ENCODE measurements at places on chromosomes 11 and 22. TPM values are rescaled to one million over a fixed set of nuclear protein-coding genes. Genes with fewer than 3 reads are reported as not detected.

PPARA gene
- total RNA-seq, result 14.2 TPM

OR5B21 gene
- not detected for total RNA-seq

LRRN4CL gene
- 1.0 TPM for total RNA-seq

CCDC116 gene
- total RNA-seq, result 0.33 TPM

LTO1 gene
- total RNA-seq, result 11.6 TPM

PRG3 gene
- not detected for total RNA-seq

CARNS1 gene
- not detected for total RNA-seq

FGF19 gene
- total RNA-seq, result not detected

TREH gene
- not detected for total RNA-seq

NCAM1 gene
- 0.62 TPM for total RNA-seq

All from melanocyte of skin (primary cell).